ENCODE measurements at places on chromosomes 7 and 10.
A peak's percentile ranks its signal among the peaks of the same experiment; 100 is the strongest.

GRCh38 chr10:84176836-84177474, 3.4 kb downstream of the GPR15LG start:
- DNase-seq: no peak

GRCh38 chr10:74071157-74071556, 73.2 kb downstream of the VCL start:
- DNase-seq: peak; percentile 85

DNA sequence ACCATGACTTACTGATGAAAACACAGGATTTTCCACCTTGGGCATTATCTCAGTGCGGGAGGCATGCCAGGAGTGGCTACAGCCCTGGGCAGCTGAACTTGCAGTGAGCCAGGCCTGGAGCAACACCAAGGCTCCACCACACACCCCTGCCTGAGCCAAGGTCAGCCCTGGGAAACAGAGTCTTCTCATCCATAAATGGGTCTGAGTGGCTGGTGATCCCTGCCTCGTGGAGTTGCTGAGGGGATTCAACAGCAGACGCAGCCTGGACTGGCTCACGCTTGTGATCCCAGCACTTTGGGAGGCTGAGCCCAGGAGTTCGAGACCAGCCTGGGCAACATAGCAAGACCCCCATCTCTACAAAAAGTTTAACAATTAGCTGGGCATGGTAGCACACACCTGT, 32.2 kb downstream of the SPOCK2 start:
- DNase-seq: no peak

GRCh38 chr10:127986531-127987466, 79.9 kb downstream of the PTPRE start:
- DNase-seq: no peak

- no peak for DNase-seq
Observed at GRCh38 chr10:44015702-44016500, 367.2 kb upstream of the ZNF32 start.

DNA sequence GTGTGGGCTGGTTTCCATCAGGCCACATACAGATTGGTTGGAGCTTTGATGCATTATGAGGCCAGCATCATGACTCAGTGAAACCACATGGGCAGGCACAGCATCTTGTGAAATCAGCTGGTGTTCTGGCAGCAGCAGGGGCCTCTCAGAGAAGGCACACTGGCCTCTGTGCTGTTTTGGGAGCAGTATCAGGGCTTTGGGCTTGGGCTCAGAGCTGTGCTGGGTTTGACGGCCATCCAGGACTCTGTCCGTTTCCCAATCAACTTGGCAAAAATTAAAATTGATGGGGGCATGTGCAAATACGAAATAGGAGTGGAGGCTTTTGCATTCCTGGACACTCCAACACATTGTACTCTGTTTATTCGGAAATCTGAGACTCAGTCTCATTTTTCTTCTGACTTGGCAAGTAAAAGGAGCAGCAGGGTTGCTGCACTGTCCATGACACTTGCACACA, 190.9 kb downstream of the BMPER start:
- peak; percentile 86 for DNase-seq

GRCh38 chr10:15112657-15113056, 15.5 kb downstream of the RPP38 start:
- DNase-seq: no peak

DNA sequence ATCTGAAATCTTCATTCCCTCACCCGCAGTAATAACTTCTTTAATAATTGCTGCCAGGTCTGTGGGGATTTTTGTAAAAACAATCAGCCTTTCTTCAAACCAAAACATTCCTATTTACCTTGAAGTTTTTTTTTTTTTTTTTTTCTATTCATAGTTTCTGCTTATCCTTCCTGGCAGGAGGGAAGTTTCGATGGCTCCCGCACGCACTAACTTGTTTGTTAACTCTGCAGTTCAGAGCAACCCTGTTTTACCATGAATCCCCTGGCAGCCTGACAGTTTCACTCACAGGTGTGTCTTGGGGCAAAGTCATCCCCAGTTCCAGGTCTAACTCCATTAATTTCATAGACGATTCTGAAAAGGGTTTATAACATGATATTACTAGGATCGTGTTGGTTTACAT, 149.3 kb downstream of the KLF6 start:
- DNase-seq: no peak

DNA sequence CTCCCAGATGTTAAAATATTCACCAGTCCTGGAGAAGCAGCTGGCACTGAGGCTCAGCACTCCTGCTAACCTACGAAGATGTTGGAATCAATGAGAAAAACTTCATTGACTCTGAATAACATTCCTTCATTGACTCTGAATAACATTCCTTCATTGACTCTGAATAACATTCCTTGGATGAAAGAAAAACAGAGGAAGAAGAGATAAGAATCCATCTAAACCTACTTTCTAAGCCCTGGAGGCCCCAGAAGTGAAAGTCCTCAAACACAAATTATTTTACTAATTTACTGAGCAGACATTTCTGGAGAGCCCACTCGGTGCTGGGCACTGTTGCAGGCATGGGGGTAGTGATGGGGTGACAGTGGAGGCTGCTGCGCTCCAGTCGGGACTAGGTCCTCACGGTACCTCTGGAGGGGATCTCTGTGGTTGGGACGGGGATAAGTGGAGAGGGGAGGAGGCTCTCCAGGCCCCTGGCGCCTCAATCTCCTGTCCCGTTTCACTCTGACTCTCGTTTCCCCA, 254.1 kb downstream of the WDR37 start:
- no peak for DNase-seq

DNA sequence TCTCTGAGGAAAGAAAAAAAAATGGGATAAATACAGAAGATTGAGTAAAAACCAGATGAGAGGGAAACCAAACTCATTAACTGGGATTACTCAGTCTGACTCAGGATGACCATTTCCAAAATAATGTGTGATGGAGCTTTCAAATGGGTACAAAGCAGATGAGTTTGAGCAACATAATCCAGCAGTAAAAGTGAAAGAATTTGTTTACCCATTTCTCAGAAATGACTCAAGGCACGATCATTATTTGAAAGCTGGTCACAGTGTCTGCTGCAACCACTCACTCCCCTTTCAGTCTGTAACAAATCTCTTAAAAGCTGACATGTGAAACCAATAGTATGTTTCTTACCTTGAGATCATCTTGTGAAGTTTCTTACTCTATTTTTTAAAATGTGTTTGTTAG, 104.7 kb upstream of the KLF14 start:
- peak; percentile 40 for DNase-seq

GRCh38 chr7:150731916-150732315, 5.3 kb upstream of the GIMAP5 start:
- DNase-seq: no peak

DNA sequence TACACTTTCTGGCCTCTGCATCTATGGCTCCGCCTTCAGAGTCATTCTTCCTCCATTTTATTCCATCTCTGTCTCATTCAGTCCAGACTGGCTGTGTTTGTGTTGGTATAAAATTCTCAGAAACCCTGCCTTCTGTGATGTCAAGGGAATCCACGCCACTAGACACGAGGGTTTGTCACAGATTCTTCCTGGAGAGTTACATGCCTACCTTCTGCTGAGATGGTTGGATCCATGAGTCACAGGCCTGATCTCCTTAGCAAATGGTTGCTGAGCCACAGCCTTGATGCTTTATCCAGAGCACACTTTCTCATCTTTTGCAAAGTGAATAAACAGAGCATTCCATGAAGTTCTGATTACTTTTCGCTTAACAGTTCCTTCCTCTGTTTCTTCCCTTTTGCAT, 35.9 kb upstream of the TSPAN33 start:
- no peak for DNase-seq

DNA sequence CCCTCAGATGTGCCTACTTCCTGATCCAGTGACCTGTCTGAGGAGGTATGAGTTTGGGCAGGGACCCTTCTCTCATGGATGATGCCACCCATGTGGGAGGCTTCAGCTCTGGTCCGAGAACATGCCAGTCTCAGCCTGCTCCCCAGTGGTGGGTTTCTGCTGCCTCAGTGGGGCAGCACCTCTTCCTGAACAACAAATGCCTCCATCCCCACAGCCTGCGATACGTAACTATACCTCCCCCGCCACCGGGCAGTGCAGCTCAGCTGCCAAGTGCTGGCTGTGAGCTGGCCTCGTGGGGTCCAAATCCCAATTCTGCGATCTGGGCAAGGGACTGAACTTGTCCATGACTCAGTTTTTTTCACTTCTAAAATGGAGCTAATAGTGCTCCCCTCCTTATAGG, 3.1 kb downstream of the GDF10 start:
- no peak for DNase-seq

DNA sequence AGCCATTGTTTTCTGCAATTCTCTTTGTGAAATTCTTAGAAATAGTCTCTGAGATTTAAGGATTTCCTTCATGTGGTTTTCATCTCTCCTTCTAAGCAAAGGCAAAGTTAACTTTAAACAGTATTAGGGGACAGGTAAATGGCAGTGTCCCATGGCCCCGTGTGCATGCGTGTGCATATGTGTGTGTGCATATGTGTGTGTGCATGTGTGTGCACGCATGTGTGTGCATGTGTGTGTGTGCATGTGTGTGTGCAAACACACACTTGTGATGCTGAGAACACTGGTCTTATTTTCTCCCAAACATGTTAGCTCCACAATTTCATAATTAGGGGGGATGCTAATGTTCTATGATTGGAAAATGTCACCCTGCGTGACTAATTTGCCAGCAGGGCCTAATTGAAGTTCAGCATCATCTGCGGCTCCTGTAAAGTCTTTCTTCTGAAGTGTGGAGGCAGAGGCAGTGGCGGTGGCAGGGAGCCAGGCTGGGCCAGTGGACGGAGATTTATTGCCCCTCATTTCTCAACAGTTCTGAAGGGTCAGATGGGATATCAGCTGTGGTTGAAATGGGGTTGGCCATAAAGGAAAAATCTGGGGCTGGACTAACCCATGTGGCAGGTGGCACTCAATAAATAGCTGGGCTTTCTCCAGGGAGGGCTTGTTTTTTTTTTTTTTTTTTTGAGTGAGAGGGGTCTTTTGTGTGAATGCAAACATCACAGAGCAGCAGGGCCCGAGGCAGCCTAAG, 289.3 kb upstream of the PODXL start:
- DNase-seq: no peak

DNA sequence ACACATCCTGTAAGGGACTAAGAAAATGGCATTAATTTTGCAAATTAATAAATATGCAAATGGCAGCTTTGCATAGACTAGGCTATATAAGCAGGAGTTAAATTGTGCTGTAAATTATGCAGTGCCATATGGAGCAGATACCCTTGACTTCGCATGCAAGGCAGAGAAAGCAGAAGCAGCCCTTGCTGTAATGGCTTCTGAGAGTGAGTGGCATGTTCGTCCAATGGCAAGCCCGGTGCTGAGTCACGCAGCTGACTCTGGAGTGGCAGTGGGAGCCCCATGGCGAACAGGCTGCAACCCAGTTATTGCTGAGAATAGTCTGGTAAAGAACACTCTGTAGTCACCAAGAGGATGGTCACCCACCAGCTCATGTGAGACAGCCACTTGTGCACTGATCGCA, 1186.5 kb downstream of the TYW1 start:
- DNase-seq: no peak

GRCh38 chr10:28692050-28692449, 14.7 kb downstream of the BAMBI start:
- no peak for DNase-seq

DNA sequence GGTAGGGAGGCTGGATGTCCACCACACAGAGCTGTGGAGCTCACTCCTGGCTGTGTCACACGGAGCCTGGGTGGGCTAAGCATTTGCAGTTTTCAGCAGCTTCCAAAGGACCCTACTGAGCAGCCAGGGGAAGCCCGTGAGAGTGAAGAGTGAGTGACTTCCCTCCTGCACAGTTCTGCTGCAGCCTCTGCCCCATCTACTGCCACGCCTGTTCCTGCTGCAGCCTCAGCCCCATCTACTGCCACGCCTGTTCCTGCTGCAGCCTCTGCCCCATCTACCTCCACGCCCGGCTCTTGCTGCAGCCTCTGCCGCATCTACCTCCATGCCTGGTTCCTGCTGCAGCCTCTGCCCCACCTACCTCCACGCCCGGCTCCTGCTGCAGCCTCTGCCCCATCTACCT, 12.2 kb downstream of the ADAM8 start:
- DNase-seq: no peak

DNA sequence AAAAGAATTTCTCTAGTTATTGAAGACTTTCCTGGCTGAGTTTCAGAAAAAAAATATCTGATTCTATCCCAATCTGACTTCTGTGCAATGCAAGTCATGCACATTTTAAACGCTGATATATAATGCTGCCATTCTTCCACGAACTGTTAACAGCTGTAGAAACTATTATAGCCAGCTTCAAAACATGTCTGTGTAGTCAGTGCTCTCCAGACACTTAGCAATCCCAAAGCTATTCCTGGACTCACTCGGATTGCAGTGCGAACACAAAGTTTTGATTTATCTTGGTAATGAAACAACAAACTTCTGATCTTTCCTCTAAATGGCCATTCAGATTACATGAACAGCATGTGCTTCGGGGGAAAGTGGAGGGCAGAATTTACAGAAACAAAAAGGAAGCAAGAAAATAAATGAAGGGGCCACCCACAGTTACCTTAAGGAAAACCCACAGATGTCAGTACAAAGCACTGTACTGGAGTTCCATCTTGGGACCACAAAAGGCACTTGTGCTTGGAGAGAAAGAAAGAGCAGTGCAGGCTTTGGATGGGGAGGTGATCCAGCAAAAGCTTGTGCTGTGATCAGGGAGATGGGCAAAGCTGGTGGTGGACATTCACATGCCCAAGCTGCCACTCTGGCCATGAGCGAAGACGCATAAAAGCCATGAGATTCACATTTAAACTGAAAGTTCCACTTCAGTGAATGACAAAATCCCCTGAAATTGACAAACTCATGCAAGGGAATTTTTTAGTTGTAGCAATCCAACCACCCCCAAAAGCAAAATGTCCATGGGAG, 32.1 kb upstream of the ADO start:
- DNase-seq: no peak

DNA sequence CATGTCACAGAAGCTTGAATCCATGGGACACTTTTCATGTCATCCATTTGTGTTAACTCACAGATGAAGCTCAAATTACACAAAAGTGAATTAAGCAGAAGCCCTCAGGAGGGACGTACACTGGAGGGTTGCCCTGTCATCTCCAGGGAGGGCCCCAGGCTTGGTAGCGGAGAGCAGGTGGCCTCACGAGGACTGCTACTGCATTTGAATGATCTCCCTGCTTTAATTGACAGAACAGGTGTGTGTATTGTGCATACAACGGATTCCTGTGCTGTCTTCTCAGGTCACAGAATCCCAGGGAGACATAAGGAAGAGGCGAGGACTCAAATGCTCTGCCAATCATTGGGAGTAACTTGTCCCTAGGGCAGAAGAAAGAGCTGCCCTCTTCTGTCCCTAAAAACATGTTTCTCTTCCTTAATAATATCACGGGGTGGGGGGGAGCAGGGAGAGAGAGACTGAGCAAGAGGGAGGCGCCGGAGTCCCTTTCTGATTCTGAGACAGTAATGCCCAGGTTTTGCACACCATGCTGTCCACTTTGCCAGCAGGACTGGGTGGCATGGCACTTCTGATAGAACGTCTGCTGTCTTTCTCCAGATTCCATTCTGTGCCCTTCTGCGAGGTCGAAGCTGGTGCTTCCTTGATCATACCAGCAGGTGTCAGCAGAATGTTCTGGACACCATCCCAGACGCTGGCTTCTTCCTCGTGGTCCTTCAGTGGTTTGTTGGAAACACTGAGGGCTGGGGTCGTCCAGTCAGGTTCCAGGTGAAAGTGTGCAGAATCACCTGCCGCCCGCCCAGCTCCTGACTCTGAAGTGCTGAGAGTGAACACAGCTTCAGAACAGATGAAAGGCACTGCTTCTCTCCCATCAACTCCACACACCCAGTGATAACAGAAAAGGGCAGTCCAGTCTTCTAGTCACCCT, 26.2 kb upstream of the RASGEF1A start:
- peak; percentile 66 for DNase-seq

All from cardiac fibroblast (primary cell).